Immature natural killer cell (primary cell): ENCODE measurements at places on chromosomes 5 and 9. TPM values are rescaled to one million over a fixed set of nuclear protein-coding genes. Genes with fewer than 3 reads are reported as not detected.

The BTNL8 gene
- polyA plus RNA-seq, result not detected

The ZNF367 gene
- polyA plus RNA-seq, result 0.84 TPM

The PCDHB16 gene
- not detected for polyA plus RNA-seq

The CTSV gene
- polyA plus RNA-seq, result 0.26 TPM

The MGAT4B gene
- 15.0 TPM for polyA plus RNA-seq

The TAF11L5 gene
- polyA plus RNA-seq, result not detected

The TRIP13 gene
- polyA plus RNA-seq, result 2.1 TPM

DNA sequence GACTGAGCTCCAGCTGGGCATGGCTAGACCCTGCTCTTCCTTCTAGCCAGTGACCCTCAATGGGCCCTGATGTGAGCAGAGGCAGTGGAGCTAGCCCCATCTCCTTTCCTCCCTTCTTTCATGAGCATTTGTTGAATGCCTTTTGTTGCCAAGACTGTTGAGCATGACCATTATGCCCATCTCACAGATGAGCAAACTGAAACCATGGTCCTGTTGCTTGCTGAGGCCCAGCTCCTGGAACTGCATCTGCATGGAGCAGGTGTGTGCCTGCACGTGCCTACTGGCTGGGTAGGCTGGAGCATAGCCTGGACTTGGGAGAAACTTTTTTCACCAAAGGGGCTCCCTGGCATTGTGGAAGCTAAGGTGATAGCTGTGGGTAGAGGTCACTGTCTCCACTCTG lies 3.0 kb upstream of the WNK2 start:
- DNase-seq, result no peak

GRCh38 chr5:33422191-33422590 lies 18.6 kb upstream of the TARS1 start:
- no peak for DNase-seq

- no peak for DNase-seq
Observed at GRCh38 chr5:181028032-181028819, 11.8 kb upstream of the BTNL9 start.

DNA sequence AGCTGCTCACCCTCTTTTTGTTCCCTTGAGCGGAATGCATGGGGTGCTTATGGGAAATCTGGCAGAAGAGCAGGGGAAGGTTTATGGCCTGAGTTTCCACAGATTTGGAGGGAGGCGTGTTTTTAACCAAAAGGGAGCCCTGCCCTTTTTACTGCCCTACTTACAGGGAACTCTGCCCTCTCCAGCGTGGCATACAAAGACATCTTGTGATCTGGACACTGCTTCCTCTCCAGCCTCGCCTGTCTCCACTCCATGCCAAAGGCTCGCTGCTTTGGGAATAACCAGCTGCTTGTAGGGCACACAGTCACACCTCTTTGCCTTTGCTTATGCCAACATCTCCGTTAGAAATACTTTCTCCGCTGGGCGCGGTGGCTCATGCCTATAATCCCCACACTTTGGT lies 314.2 kb downstream of the ARHGAP26 start:
- DNase-seq, result no peak

DNA sequence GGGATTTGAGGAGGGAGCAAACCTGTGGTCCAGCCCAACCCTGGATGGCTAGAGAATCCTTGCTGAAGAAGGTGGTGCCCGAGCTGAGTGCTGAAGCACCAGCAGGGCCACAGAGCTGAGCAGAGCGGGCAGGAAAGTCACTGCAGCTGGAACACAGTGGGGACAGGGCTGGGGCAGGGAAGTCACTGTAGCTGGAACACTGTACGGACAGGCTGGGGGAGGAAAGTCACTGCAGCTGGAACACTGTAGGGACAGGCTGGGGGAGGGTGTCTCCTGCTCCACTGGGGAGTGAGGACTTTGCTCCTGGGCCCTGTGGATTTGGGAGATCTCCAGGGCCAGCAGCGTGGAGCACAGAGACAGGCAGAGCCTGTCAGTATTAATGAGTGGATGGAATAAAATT lies 9.0 kb upstream of the SUSD3 start:
- DNase-seq, result no peak

DNA sequence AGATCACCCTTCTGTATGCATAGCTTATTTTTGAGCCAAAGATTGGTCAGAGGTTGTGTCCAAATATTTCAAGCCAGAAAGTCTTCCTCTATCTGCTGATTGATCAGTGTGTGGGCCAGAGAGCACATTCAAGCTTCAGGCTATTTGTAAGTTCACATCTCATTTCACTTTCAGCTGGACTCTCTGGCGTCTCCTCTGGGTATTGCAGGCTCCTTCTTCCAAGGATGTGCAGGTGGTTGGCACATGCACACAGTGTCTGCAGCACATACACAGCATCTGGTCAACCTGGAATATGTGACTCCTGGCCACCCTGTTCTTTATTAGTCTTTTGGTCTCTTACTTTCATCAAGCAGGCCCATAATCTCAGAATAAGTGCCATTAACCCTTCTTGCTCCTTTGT lies 516.1 kb downstream of the ANXA1 start:
- DNase-seq, result no peak

DNA sequence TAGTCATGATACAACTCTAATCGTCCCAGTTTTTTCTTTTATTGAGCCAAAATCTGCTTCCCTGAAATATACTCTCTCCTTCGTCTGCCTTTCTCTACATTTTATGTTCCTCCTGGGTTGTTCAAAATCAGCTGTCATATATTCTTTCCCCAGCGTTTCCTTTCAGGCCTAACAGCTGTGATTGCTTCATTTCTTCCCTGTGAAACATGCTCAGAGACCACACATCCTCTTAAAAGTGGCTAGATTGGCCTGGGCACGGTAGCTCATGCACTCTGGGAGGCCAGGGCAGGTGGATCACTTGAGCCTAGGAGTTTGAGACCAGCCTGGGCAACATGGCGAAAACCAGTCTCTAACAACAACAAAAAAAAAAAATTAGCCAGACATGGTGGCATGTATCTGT lies 25.1 kb downstream of the NFX1 start:
- no peak for DNase-seq

- DNase-seq, result no peak
Observed at GRCh38 chr5:95704150-95704549, 21.4 kb upstream of the SPATA9 start.

DNA sequence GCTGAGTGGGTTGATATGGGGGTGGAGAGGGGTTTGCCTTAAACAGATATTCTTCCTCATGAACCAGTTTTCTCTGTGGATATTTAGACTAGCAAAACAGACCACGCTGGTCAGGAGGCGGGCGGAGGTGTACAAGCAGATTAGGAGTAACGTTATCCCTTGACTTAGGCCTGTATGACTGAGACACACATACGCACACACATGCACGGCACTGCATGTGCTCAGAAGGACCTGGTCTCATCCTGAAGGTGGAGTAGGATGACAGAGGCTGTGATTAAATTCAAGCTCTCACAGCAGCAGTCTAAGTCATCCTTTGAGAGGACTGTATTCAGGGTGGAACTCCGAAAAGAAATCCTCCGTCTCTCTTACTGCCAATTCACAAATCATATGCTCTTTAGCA lies 209.7 kb downstream of the DIRAS2 start:
- no peak for DNase-seq

- DNase-seq, result no peak
Observed at GRCh38 chr5:86824637-86825036, 206.9 kb downstream of the COX7C start.

DNA sequence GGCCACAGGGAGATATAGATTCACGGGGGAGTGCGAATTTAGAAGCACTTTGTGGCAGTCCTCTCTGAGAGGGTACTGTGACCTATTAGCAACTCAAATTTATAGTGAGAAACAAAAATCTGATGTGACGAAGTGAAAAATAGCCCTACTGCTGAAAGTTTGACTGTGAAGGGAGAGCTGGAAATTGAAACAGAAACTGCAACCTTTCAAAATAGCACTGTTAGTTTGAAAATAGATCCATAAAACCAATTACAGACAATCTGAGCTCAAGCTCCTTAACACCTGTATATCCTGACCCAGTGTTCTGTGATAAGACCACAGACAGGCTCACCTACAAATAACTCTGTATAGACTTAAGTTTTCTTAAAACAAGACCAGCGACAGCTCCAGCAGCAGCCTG lies 420.1 kb downstream of the IRX1 start:
- DNase-seq, result no peak

GRCh38 chr9:120891884-120892747 lies 15.1 kb upstream of the PHF19 start:
- DNase-seq, result no peak

DNA sequence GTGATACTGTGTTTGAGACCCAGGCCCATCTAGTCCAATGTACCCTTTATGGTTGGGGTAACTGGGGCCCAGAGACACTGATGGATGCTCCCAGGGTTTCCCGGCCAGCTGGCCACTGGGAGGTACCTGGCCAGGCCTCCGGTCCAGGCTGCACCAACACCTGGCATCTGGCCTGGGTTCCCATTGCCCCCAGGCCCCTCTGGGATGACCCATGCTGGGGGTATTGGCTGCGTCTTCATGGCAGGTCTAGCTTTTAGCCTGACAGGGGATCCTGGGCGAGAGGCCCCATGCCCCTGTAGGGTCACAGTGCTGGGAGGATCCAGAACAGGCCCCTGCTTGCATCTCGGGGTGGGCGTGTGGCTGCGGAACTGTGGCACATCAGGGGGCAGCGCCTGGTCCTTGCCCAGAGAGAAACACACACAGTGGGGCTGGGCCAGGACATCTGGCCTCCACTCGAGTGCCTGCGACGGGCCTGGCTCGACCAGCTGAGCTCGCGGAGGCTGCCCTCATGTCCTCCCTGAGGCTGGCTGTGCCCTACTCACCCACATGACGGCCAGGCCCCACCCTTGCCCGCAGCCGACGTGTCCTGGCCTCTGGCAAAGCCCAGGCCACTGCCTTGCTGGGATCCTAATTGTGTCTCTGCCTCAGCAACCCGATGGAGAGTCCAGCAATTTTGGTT lies 21.5 kb upstream of the COL5A1 start:
- no peak for DNase-seq

DNA sequence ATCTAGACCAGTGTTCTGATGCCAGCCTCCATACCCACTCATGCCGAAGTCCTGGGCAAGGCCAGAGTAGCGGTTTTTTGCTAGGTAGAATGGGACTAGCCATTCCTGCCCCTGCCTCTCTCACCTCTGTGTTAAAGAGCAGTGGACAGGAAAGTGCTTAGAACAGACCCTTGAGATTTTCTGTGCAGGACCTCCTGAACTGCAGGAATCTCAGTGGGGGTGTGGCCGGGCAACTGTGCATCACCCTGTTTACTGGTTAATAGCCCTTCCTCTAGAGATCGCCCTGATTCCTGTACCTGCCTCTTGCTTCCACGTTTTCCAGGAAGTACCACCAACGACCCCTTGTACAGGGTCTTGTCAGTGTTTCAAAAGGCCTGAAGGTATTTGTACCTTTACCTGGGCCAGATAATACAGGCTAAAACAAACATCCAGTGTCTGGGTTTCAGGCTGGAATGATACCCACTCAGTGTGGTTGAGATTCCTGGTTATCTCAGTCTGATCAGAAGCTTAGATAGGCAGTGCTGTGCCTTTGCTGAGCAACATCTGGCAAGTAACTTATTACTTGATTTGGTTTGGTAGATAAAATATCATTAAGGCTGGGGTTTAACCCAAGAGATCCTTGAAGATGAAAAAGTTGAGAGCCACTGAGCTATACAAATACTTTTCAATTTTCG lies 65.9 kb downstream of the RGS3 start:
- DNase-seq, result no peak

DNA sequence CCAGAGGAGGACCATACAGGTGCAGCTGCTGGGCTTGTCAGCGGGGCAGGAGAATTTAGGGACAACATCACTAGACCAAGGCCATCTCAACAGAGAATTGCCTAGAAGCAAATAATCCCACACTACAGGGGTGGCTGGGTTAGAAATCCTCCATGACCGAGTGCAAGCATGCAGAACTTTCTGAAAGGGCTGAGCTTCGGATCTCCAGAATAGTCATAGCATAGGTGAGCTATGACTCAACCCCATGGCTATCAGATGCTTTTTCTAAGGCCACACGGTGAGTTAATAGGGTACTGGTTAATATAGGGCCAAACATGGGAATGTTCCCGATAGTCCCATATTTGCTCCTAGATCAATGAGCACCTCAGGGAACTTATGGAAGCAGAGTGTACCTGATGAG lies 4.2 kb downstream of the KCNIP1 start:
- no peak for DNase-seq

DNA sequence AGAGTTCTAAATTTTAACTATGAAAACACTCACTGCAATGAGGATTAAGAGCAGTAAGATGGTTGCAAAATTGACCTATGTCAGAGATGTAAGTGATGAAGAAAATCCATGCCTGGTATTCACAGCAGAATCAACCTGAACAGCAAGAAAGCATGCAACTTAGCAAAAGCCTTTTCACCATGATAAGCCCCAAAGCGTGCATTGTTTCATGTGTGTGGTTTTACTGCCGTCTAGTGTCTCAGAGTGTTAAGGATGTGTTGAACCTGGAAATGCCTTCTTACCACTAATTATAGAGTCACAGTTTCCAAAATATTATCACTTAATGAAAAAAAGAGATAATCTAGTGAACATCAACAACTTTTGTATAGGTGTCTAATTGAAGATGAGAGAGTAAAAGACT lies 415.2 kb upstream of the TRPC7 start:
- no peak for DNase-seq

- DNase-seq, result no peak
Observed at GRCh38 chr5:5288201-5288600, 134.3 kb upstream of the ICE1 start.

GRCh38 chr9:7500521-7500920 lies 299.1 kb downstream of the DMAC1 start:
- DNase-seq, result no peak

DNA sequence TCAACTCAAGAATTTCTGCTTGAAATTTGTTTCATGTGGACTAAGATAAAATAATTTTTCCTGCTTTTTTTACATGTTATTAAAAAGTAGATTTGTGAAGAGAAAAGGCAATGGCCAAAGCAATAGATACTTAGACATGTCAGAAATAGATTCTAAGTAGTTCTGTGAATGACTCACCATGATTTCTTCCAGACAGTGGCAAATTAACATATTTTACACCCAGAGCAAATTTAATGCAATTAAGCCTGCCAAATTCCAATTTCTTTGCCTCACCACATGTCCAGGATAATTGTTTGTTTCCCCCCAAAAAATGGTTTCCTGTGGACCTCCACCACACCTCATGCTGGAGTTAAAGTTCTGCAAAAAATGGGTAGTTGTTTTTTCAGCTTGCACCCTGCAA lies 651.4 kb downstream of the CETN3 start:
- DNase-seq, result no peak
